ENCODE measurements at places on chromosomes 1 and 21. TPM values are rescaled to one million over a fixed set of nuclear protein-coding genes. Genes with fewer than 3 reads are reported as not detected.

Gene OPTC
- total RNA-seq, result not detected

Gene CCDC185
- not detected for total RNA-seq

Gene ZNF670
- 1.7 TPM for total RNA-seq

Gene MYOM3
- total RNA-seq, result 1.8 TPM

Gene GSTM3
- total RNA-seq, result 24.6 TPM

Gene COL9A2
- total RNA-seq, result 4.0 TPM

Gene ATF3
- 17.7 TPM for total RNA-seq

Gene C1orf210
- 94.3 TPM for total RNA-seq

Gene FAM78B
- 1.2 TPM for total RNA-seq

Gene EPHA8
- not detected for total RNA-seq

Gene GJA5
- 1.1 TPM for total RNA-seq

Gene ASAP3
- 22.9 TPM for total RNA-seq

Gene EFNA3
- 21.4 TPM for total RNA-seq

Gene TEX38
- total RNA-seq, result not detected

Gene CASQ2
- total RNA-seq, result 10.5 TPM

Gene MPZ
- 3.1 TPM for total RNA-seq

Gene RIMKLA
- total RNA-seq, result 14.3 TPM

Gene CDC14A
- 9.6 TPM for total RNA-seq

Gene CD84
- total RNA-seq, result 3.0 TPM

Gene FCGR3A
- 3.2 TPM for total RNA-seq

Gene STMN1
- 149 TPM for total RNA-seq

Gene OR2L13
- not detected for total RNA-seq

Gene SPATA6
- total RNA-seq, result 9.1 TPM

Gene ZYG11A
- 0.05 TPM for total RNA-seq

Gene CD2
- 2.9 TPM for total RNA-seq

Gene WNT3A
- total RNA-seq, result not detected

Gene SLC44A5
- 5.4 TPM for total RNA-seq

Gene VANGL2
- 3.9 TPM for total RNA-seq

Gene USH2A
- total RNA-seq, result 0.02 TPM

Gene VPS72
- 38.8 TPM for total RNA-seq

Gene GRHL3
- total RNA-seq, result 1.5 TPM

Gene FCRL2
- total RNA-seq, result 0.10 TPM

Gene PEAR1
- total RNA-seq, result 2.5 TPM

Gene KCNA3
- 0.93 TPM for total RNA-seq

Gene PLA2G2A
- total RNA-seq, result 864 TPM

Gene ZNF669
- 6.5 TPM for total RNA-seq

Gene TNFRSF9
- 0.56 TPM for total RNA-seq

Gene NBPF4
- 0.59 TPM for total RNA-seq

Gene PRR9
- total RNA-seq, result not detected

Gene DAB1
- 0.42 TPM for total RNA-seq

Gene FASLG
- total RNA-seq, result 0.24 TPM

Gene AK5
- 1.1 TPM for total RNA-seq

Gene CR2
- total RNA-seq, result 0.05 TPM

Gene FCRL4
- total RNA-seq, result not detected

Gene PCP4L1
- 0.22 TPM for total RNA-seq

Gene TDRD5
- total RNA-seq, result 0.80 TPM

Gene FBXO2
- 1.2 TPM for total RNA-seq

Gene OLFM3
- total RNA-seq, result 0.37 TPM

Gene PIGR
- total RNA-seq, result 12,164 TPM

Gene TSPEAR
- total RNA-seq, result not detected

Gene TTC39A
- total RNA-seq, result 148 TPM

Gene AIRE
- not detected for total RNA-seq

Gene AMY1C
- total RNA-seq, result not detected

Gene SIM2
- total RNA-seq, result 0.08 TPM

Gene RNU11
- total RNA-seq, result not detected

Gene ATPAF1
- total RNA-seq, result 66.1 TPM

Gene KCNE1
- total RNA-seq, result 0.11 TPM
